ENCODE measurements at places on chromosomes 4 and X.

DNA sequence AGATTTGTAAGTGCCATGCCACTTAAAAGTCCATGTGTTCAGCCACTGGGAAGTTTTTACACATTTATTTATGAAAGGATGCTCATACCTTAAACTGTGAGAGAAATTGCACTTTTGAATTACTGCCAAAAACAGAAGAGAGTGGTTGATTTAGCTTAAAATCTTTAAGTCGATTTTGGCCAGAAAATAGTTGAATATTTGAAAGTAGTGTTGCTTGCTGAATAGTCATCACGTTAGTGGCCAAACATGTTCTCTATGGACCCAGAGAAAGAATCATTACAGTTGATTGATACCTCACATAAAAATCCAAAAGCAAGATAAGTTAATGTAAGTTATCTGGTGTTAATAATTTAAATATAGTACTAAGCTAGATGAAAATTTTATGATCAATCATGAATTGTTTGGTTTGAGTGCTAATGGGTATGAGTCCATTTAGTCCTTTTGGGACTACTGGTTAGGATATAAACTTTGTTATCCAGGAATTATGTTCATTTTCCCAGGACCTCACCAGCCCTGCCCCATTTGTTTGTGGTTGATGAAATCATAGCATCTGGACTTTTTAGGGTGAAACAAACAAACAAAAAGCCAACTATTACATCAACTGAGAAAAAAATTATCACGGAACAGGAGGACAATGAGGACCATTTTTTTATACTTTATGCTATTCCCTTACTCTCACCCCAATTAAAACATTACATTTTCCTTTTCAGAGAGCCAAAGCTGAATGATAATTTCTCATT lies 6.3 kb downstream of the GIMD1 start:
- no peak for DNase-seq

GRCh38 chr4:39126256-39127095 lies 55.9 kb upstream of the WDR19 start:
- DNase-seq: no peak

GRCh38 chr4:140808256-140808655 lies 52.1 kb upstream of the TBC1D9 start:
- no peak for DNase-seq

DNA sequence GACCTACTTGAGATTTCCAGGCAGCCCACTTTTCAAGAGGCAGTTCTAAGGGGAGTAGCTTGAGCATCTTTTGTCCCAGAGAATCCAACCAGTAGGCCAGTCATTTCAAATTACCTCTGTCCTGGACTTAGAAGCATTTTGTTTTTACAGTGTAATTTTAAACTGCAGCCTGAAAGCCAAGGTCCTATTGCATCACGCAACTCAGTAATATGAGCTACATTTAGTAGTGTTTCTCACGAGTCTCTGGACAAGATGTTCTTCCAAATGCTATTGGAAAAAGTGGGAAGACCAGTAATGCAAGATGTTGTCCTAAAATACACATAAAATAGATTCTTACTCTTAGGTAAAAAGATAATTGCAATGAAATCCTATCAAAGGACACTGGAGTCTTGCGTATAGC lies 182.5 kb upstream of the ARX start:
- DNase-seq: peak; percentile 29

DNA sequence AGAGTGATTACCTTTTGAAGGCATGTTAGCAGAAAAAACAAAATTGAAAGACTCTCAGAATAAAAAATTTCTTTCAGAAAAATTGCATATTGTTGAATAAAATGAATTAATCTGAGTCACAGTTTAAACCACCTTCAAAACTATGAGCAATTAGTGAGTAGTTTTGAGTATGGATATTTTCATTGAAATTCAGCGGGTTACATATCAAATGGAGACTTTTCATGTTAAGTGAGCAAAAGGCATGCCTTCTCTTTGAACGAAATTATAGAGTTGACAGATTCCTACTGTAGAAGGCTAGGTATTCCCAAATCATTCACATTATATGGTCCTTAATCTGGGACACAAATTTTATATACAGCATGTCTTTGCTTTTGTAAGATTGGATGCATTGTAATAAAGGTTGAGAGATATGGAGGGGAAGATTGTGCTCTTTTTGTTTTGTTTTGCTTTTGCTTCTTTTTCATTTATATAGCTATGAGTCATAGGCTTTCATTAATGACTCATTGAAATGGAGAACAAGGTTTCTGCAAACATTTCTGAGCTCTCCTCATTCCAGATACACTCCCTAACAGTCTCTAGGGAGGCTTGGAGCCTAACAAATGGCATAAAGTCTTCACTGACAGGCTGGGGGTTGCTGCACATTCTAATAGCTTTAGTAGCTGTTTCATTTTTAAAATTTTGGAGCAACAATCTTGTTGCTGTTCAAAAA lies 21.6 kb downstream of the PCDH18 start:
- DNase-seq: peak; percentile 84

DNA sequence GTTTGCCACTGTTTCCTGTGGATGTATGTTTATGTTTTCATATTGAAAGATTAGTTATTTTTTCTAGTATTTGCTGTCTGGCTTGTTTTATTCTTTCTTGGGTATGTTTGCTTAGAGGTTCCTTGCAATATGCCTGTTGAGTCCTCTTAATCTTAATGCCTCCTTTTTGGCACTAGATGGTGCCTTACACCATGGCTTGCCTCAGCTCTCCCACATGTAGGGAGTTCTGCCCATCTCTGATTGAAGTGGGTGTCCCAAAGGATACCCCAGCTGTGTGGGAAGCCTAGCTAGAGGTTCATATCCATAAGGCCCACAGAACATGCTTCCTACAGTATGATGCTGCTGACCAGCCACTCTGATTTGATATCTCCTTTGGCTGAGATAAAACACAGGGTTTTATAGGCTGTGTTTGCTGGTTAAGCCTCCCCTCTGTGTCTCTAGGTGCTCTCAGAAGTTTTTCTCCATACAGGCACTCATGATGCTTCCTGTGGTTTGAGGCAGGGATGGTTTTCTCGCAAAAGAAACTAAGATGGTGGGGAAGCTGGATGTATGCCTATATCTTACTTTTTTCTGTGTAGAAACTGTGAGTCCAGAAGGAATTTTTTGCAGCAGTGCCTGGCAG lies 162.4 kb downstream of the ASB9 start:
- peak; percentile 3 for DNase-seq

GRCh38 chr4:42398171-42398870 lies 1.0 kb downstream of the SHISA3 start:
- DNase-seq: no peak

DNA sequence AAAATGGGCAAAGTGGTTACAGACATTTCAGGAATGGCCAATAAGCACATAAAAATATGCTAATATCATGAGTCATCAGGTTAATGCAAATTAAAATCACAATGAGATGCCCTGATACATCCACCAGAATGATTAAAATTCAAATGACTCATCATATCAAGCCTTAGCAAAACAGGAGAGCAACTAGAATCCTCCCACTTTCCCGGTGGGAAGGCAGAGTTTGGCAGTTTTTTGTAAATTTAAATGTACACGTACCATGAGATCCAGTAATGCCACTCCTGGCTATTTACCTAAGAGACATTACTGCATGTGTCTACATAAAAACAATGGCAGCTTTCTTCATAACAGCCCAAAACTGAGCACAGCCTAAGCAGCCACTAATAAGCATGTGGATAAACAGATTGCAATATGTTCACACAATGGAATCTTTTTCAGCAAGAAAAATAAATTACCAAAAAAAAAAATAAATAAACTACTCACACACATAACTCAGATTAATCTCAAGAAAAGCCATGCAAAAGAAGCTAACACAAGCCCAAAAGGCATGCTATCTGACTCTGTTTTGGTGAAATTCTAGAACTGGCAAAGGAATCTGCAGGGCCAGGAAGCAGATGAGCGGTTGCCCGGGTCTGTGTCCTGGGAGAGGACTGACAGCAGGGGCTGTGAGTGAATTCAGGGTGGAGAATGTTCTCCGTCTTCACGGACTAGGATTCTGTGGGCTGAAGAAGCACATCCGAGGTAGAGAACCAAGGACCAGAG lies 48.8 kb downstream of the AFAP1 start:
- DNase-seq: peak; percentile 82

DNA sequence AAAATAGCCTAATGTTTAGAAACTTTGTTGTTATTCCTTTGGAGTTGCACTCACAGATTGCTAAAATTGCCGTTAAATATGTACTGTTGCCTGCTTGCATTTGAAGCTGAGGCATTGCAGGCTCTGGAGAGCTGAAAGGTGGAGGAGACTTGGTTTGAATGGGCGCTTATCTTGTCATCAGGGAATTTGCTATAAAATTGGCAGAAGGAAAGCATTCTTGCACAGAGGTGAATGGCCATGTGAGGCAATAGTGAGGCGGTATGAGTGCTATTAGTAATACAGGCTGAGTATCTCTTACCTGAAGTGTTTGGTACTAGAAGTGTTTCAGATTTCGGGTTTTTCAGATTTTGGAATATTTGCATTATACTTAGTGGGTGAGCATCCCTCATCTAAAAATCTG lies 41.3 kb downstream of the TRAPPC11 start:
- DNase-seq: peak; percentile 2

DNA sequence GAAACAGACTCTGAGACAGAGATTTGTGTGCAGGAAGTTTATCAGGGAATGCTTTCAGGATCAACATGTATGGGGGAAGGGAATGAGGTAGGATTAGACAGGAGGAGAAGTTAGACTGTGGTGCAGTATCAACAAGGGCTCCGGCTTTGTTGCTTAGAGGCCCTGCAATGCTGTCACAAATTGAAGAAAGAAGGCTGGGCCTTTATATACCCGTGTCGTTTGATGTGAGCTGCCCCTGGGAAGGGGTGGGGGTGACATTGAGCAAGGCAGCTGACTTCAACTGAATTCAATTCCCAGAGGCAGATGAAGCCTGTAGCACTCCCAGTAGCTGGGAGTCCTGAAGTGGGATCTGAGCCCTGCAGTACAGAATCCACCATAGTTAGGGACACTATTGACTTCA lies 29.5 kb upstream of the USP9X start:
- DNase-seq: no peak

Measured in MCF 10A (cell line).